ENCODE measurements at places on chromosomes 2 and 18.

- no peak for DNase-seq
Measured at GRCh38 chr18:35658112-35658511, 76.6 kb downstream of the GALNT1 start.

DNA sequence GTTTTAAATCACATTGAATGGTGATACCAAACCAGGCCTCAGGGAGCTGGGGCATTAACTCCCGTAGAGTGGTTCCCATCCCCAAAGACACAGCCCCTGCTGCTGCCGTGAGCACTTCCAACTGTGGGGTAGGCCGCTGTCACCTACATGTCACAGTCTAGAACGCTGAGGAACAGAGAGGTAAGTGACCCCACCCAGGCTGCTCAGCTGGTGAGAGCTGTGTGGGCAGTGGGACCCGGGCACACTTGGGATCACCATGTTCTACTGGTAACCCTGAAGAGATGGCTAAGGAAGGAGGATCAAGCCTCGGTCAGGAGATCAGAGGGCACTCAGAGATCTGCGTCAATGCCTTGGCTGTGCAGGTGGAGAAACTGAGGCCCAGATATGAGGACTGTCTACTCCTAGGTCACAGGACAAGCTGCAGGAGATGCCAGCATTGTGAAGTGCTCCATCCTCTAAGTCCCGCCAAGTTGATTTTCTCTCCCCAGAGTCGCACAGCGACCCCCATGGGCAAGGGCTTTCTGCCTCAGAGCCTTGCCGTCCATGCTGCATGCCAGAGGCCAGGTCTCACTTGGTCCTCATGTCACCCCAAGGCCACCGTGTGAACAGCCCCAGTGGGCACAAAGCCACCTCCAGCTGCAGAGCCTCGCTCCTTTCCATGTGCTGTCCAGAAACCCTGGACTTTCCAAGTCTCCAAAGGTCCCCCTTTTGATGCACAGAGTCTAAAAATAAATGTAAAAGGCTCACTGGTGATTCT is 144.2 kb upstream of the OTOS start:
- DNase-seq, result no peak

GRCh38 chr2:20595439-20596192 is 55.3 kb downstream of the HS1BP3 start:
- DNase-seq, result peak; percentile 45

DNA sequence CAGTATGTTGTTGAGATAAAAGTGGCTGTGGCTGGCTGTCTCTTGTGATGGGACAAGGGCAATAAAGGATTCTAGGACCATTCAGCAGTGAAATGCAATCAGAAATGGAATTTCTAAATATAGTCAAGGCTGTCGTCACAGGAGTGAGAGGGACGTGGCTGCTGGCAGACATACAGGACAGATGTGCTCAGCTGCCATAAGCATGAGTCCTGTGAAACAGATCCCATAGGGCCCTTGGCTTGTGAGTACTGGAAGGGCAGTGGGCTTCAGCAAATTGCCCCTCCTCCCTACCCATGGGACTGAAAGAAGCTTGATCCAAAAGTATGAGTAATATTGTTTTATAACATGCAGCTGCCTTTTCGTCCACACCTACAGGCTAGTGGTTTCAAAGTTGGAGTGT is 4.2 kb upstream of the CNNM3 start:
- no peak for DNase-seq

GRCh38 chr2:187075199-187075635 is 226.2 kb upstream of the ZSWIM2 start:
- DNase-seq, result no peak

DNA sequence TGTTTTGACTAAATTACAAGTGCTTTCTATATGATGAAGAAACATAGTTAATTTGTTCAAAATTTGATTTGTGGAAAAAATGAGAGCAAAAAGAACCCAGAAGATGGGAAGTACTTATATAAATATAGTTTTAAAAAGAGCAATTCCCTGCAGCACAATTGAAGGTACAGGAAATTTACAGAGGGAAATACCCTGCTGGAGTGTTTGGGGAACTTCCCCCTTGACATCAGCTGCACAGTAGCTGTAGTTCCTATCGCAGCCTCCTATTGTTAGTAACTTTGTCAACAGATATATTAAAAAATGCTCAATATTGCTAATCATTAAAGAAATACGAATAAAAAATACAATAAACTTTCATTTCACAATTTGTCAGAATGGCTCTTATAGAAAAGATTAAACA is 1118.8 kb upstream of the ZEB2 start:
- no peak for DNase-seq

GRCh38 chr2:200477667-200478131 is 32.2 kb downstream of the KCTD18 start:
- DNase-seq, result no peak

GRCh38 chr2:14937336-14937735 is 304.8 kb downstream of the LRATD1 start:
- DNase-seq, result no peak

DNA sequence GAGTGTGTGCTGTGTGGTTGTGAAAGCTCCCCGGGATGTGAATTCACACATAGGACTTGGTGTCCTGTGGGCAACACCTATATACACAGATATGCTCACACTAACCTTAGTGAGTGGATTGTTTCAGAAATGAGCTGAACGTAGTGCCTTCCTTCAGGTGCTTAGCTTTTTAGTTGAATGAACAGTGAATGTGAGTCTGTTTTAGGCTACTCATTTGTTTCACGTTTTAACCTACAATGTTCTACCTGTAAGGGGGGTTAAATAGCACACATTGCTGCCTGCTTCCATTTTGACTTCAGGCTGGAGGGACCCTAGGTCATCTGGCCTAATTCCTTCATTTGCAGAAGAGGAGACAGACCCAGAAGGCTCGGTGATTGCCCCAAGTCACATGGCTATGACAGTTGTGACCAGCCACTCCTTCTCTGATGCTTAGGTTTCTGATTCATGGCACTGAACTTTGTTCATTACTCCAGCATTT is 1.0 kb downstream of the PLEK start:
- DNase-seq, result no peak

All from activated B cell treated with CpG ODN at 0.5 μM for 24 hours (primary cell).